Posterior vena cava (tissue), 2 donors: ENCODE measurements at places on chromosomes 4 and X.

DNA sequence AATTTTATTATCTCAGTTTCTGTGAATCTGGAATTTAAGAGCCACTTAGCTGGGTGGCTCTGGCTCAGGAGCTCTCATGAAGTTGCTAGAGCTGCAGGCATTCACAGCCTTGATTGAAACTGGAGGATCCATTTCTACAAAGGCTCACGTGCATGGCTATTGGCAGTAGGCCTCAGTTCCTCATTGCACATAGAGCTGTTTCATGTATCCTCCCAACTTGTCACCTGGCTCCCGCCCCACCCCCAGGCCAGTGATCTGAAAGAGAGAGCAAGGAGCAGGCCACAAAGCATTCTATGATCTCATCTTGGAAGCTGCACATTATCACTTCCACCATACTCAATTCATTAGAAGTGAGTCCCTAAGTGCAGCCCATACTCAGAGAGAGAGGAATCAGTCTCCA is 18.5 kb upstream of the AP1AR start:
- DNase-seq: no peak

GRCh38 chrX:2692221-2693112 is 1.4 kb downstream of the CD99 start:
- peak; percentile 86 for DNase-seq

GRCh38 chr4:14874990-14875389 is 127.3 kb upstream of the CPEB2 start:
- no peak for DNase-seq

DNA sequence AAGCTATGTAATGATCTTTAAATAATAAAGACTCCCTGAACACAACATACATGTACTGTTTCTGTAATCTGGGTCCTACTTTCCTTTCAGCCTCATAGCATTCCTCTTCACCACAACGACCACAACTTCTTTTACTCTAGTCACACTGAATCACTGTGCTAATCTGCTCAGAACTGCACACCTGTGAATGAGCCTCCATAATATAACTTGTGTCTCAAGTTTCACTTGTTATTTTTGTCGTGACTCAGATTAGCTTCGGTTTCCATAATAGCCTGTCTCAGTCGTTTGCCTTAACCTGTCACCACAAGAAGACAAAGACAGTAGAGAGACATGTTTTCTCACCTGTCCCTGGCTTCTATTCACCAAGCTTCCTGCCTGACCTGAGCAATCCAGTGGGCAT is 61.8 kb downstream of the MAGED1 start:
- DNase-seq: no peak

DNA sequence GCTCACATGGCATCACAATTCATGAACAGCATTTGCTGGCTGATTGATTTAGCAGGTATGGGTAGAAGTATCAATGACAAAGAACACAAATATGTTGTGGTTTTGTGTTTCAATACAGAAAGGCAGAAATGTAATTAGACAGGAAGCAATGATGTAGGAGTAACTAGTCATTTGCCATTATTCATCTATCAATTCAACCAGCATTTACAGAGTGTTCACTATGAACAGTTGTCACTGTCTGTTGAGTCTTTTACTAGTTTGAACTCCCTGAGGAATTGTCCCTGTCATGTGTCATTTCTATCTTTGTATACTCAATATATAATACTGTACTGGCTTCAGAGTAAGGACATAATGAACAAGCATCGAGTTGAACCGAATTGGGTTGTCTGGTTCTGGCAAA is 51.5 kb upstream of the ARHGAP24 start:
- no peak for DNase-seq

DNA sequence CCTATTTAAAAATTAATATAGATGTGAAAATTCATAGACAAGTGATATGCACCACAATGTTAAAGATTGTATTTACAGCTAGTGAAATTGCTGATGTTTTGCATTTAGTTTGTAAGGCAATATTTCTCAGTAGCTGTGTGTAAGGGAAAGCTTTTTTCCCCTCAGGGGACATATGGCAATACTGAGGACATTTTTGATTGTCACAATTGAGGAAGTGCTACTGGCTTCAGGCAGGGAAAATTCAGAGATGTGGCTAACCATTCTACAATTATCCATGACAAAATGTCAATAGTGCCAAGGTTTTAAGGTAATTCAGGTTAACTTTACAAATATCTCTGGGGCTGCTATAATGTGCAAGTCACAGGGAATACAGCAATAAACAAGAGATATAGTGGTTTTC is 66.1 kb upstream of the IL15 start:
- no peak for DNase-seq

GRCh38 chrX:45524296-45524695 is 323.6 kb upstream of the DIPK2B start:
- no peak for DNase-seq

DNA sequence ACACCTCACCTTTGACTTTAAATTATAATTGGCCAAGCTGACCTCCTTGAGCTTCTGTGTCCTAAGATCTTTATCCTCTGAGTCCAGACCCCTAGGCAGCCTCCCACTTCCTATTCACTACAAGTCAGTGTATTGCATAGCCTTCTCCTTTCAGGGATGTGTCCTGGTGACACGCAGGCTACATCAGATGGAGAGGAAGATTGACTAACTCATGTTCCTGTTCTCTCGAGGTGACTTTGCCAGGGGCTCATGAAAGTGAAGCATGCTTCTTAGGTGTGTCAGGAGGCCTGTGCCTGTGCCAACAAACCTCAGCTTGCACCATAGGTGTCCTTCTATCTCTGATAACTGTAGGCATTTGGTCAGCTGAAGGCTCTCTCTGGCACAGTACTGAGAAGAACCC is 195.7 kb upstream of the HS3ST1 start:
- no peak for DNase-seq

GRCh38 chrX:110394651-110395050 is 36.0 kb downstream of the RTL9 start:
- no peak for DNase-seq

- no peak for DNase-seq
Observed at GRCh38 chr4:39631700-39632079, 7.0 kb downstream of the SMIM14 start.

GRCh38 chr4:118935819-118936218 is 47.2 kb downstream of the SYNPO2 start:
- DNase-seq: no peak

DNA sequence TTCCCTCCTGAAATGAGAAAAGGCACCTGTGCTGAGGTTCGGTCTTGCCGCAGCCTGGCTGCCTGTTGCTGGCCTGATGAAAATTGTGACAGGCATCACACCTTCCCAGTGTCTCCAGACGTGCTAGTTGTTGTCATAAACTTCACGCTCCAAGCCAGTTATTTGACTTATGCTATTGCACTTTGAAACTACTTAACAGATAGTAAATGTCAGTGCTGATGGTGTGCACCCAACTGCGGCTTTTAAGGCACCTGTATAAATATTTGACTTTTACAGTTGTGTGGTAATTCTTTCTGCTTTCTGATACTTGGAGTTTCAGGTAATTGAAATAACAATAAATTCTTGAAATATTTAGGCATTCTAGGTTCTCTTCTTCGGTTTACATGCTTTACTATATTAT is 1.8 kb downstream of the WWC2 start:
- DNase-seq: no peak

DNA sequence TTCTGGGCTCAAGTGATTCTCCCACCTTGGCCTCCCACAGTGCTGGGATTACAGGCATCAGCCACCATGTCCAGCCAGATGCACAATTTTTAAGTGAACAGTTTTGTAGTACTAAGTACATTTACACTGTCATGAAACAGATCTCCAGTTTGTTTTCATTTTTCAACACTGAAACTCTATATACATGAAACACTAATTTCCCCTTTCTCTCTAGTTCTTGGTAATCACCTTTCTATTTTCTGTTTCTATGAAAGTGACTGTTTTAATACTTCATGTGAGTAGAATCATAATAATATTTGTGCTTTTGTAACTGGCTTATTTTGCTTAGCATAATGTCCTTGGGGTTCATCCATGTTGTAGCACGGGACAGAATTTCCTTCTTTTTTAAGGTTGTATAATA is 237.4 kb downstream of the CAMK2D start:
- DNase-seq: no peak

DNA sequence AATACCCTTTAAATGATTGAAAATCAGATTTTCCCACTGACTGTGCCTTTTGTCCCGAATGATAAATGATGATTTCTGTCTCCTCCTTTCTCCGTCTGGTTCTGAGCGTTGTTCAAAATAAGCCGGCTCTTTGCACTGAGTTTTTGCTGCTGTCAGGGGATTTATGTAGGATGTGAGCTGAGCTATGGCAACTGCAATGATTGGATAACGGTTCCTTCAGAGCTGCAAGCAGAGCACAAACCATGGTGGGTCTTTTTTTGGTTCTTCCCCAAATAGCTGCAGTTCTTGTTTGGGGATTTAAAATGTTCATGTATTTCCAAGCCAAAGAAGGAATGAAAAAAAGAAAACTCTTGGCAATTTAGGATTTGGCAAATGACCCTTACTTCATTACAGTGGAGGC is 124.5 kb upstream of the CASK start:
- no peak for DNase-seq

DNA sequence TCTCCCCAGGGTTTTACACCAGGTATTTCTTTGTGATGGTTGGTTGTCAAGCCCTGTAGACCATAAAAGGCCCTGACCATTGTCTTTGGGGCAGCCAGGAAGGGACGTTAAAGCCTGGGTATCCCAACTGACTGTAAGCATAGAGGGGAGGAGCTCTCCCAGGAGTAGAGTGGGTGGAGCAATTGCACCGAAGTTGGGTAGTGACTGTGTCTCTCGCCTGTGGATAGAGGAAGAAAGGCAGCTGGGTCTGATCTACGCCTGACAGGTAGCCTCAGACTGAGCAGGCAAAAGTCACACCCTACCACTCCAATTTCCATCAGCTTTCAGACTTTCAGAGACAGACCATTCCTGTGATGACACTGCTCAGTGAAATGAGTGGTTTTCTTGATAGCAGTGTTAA is 123.3 kb downstream of the KLHL8 start:
- no peak for DNase-seq

GRCh38 chrX:110786486-110786885 is 9.1 kb downstream of the CHRDL1 start:
- DNase-seq: no peak

DNA sequence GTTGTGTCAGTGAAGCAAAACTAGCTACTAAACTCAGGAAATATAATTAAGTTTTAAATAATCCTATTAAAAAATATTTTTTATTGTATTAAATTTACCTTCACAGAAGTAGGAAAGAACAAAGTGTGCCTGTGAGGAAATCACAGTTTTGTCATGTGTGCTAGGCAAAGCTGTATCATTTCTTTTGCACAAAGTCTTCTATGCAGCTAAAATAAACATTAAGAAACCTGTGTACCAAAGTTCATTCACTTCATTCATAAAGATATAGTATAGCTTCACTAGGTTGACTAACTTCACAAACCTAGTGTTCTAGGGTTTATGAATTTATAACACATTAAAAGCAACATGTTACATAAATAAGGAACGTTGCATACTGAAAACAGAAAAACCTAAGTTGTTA is 131.0 kb downstream of the PDS5A start:
- no peak for DNase-seq

GRCh38 chr4:133775881-133776280 is 425.7 kb downstream of the PABPC4L start:
- no peak for DNase-seq

DNA sequence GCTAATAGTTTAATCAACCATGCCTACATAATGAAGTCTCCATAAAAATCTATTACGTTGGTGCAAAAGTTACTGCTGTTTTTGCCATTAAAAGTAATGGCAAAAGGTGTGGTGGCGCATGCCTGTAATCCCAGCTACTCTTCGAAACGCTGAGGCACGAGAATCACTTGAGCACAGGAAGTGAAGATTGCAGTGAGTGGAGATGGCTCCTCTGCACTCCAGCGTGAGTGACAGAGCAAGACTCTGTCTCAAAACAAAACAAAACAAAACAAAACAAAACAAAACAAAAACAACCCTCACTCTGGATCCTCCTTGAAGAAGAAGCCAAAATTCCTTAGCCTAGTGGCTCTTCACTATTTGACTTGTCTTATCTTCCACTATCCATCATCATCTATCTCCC is 78.0 kb downstream of the MSN start:
- no peak for DNase-seq

DNA sequence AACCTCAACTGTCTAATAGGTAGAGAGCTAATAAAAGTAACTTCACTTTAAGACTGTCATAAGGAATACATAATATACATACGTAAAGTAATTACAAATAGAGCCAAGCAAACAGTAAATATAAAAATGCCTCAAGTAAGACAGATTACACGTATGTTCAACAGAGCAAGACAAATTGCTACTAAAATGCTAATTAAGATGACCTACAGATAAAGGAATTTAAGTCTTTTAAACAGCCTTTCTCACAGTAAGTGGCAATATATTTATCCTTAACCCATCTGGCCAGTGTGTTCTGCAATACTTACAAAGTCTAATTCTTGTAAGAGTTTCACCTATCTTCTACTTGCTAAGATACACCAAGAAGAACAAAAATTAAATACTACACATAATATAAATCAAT is 12.7 kb downstream of the G3BP2 start:
- DNase-seq: no peak

- no peak for DNase-seq
Observed at GRCh38 chr4:106893395-106893881, 142.7 kb downstream of the DKK2 start.

- DNase-seq: peak; percentile 69
Observed at GRCh38 chr4:25972984-25973745, 59.1 kb downstream of the SMIM20 start.

DNA sequence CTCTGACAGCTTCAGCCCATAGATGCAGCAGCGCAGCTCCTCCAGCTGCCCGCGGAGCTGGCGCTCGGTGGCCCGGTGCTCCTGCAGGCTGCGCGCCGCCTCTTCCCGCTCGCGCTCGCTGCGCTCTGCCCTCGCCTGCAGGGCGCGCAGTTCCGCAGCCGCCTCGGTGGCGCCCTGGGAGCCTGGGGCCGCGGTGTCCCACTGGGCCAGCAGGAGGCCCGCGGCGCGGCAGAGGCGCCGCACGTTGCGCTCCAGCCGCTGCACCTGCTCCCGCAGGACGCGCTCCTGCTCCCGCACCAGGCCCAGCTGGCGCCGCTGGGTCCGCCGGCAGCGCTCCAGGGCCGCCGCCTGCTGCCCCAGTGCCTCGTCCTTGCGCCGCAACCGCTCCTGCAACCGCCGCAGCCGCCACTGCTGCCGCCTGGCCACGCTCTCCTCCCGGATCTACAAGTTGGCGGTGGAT is 10.1 kb downstream of the C4orf50 start:
- DNase-seq: peak; percentile 70

GRCh38 chr4:74056114-74056857 is 17.8 kb upstream of the CXCL3 start:
- no peak for DNase-seq

DNA sequence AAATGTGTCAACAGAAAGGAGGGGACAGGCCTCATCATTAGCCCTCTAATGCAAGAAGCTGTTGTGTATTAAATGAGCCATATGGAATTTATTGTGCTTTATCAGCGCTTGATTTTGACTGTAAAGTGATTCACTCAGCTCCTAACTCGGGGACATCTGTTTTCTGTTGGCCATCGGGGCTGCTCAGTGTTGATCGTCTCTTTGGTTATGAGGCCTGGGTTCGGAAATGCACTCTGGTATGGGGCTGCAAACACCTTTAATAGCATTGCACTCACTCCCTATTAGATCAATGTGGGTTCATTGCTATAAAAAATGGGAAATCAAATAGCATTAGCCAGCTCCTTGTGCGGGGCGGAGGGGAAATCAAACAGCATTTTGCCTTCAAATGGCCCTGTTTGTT is 6.4 kb downstream of the ARX start:
- no peak for DNase-seq

- no peak for DNase-seq
Observed at GRCh38 chrX:85897362-85898126, 149.8 kb downstream of the CHM start.

GRCh38 chrX:40005292-40006011 is 92.3 kb downstream of the BCOR start:
- no peak for DNase-seq

- no peak for DNase-seq
Observed at GRCh38 chr4:167934216-167934615, 158.1 kb upstream of the ANXA10 start.
